ENCODE measurements at places on chromosomes 1 and 21. TPM values are rescaled to one million over a fixed set of nuclear protein-coding genes. Genes with fewer than 3 reads are reported as not detected.

GRCh38 chr1:81998165-81998564, 197.4 kb downstream of the ADGRL2 start:
- no peak for DNase-seq

DNA sequence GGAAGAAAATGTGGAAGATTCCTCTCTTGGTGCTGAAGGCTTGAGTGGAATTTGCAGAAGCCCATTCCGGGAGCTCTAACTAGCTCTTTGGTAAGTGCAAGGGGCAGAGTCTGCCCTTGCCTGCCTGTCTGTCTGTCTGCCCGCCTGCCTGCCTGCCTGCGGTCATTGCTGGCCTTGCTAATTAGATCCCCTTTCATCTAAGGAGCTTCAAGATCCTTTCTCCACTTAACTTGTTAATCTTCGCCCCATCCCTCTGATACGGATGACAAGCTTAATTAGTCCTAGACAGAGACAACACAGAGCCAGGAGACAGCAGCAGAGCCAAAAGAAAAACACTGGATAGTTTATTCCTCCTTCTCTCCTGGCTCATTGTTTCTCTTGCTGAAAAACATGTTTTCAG, 80.2 kb upstream of the GADD45A start:
- no peak for DNase-seq

GRCh38 chr1:213192026-213192425, 141.0 kb downstream of the RPS6KC1 start:
- no peak for DNase-seq

GRCh38 chr1:241411776-241412338, 54.9 kb upstream of the RGS7 start:
- no peak for DNase-seq

The TNFRSF8 gene
- total RNA-seq: not detected

The MNDA gene
- not detected for total RNA-seq
